ENCODE measurements at places on chromosomes 11 and 22. TPM values are rescaled to one million over a fixed set of nuclear protein-coding genes. Genes with fewer than 3 reads are reported as not detected.
A peak's percentile ranks its signal among the peaks of the same experiment; 100 is the strongest.

GRCh38 chr11:96330511-96330859 lies 12.5 kb downstream of the MAML2 start:
- no peak for DNase-seq
- H3K36me3 ChIP-seq, result peaks cover 7% of the 10 kb centered on the region
- H3K4me1 ChIP-seq, result peaks cover 29% of the 10 kb centered on the region
- no peak overlapping the region for H3K27ac ChIP-seq
- no peaks in the 10 kb centered on the region for H3K27me3 ChIP-seq

DNA sequence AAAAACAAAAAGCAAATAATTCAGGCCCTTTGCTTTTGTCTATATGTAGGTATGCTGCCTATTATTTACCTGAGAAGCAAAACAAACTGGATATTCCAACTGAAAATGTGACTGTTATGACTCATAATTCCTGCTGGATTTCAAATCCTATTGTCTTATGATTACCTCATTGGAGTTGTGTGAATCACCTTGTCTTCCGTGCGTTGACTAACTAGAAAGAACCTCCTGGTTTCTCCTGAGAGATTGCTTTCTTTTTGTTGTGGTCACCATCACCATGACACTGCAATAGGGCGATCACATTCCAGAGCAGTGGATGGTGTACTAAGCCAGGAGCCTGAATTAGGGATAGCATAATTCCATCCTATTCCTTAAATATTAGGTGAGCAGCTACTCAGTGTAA lies 23.0 kb upstream of the EXPH5 start:
- H3K27ac ChIP-seq, result no peak overlapping the region
- no peaks in the 10 kb centered on the region for H3K4me1 ChIP-seq
- H3K27me3 ChIP-seq, result no peaks in the 10 kb centered on the region
- no peak for DNase-seq
- H3K36me3 ChIP-seq, result no peaks in the 10 kb centered on the region
- no peak overlapping the region for H3K4me3 ChIP-seq

DNA sequence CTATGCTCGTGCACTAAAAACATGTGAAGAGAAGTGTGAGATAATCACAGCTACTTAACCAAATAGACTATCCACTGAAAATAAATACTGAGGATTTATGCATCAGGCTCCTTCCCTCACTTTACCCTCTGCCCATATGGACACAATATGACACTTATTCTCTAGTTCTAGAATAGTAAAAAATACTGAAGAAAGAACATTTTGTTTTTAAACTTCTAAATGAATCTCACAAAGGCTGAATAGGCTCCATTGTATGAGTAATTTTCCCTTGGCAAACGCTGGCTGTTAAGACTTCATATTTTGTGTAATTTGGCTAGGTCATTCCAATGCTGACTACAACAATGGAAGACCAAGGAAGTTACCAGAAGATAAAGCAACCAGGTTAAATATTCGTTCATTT lies 9.9 kb downstream of the HPS5 start:
- no peak overlapping the region for H3K27ac ChIP-seq
- peaks cover 2% of the 10 kb centered on the region for H3K4me1 ChIP-seq
- no peak for DNase-seq
- peaks cover 7% of the 10 kb centered on the region for H3K36me3 ChIP-seq

Gene FAT3
- total RNA-seq, result 16.4 TPM

DNA sequence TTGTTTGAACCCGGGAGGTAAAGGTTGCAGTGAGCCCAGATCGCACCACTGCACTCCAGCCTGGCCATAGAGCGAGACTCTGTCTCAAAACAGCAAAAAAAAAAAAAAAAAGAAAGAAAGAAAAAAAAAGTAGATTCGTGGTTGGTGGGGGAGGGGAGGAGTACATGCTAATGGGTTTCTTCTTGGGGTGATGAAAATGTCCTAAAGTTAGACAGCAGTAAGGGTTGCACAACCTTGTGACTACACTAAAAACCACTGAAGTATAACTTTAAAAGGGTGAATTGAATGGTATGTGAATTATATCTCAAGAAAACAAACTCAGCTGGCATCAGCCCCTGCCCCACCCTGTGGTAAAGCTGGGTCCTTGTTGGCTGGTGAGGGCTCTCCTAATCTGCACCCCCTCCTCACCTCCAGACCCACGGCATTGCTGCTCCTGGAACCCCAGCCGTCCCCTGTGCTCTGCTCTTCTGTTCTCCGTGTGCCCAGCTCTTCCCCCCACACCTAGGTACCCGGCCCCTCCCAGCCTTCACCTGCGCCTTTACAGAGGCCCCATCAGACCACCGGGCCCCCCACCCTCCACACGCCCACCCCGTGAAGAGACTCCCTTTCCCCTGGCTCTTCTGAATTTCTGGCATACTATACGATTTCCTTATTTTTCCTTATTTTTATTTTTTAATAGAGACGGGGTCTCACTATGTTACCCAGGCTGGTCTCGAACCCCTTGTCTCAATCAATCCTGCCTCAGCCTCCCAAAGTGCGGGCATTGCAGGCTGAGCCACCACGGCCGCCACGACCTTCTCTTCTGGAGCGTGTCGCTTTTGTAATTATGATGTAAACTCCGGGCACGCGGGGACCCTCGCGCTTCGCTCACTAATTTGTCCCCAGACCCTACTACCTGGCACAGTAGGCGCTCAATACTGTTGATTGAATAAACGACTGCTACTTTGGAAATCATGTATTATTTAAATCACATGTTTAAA lies 924 bp upstream of the FADD start:
- peaks cover 2% of the 10 kb centered on the region for H3K27me3 ChIP-seq
- peak overlapping the region; percentile 92 for H3K27ac ChIP-seq
- peaks cover 3% of the 10 kb centered on the region for H3K36me3 ChIP-seq
- H3K4me3 ChIP-seq, result peak overlapping the region; percentile 80

GRCh38 chr11:86760577-86760976 lies 39.8 kb upstream of the PRSS23 start:
- no peak for DNase-seq
- H3K27me3 ChIP-seq, result no peaks in the 10 kb centered on the region
- no peak overlapping the region for H3K27ac ChIP-seq
- no peak overlapping the region for H3K4me3 ChIP-seq
- H3K4me1 ChIP-seq, result no peaks in the 10 kb centered on the region

DNA sequence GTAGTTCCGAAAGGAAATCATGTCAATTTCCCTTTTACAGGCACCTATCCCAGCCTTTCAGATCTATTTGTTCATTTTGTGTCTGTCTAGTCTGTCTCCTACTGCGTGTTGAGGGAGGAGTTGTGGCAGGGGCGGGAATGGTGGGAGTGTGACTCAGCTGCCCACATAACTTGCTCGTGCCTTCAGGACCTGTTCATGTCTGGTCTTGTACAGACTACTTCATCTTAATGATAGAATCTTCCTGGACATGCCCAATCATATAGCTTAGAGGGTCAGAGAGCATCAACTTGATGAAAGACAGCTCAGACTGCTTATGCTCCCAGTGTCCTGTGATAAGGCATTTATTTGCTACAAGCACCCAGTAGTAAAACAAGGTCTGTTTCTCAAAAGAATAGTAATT lies 61.0 kb upstream of the BIRC3 start:
- no peak overlapping the region for H3K27ac ChIP-seq
- no peaks in the 10 kb centered on the region for H3K36me3 ChIP-seq
- H3K27me3 ChIP-seq, result no peaks in the 10 kb centered on the region
- peaks cover 19% of the 10 kb centered on the region for H3K4me1 ChIP-seq
- no peak for DNase-seq

Gene APLNR
- not detected for total RNA-seq

- DNase-seq, result no peak
- H3K4me3 ChIP-seq, result no peak overlapping the region
- peaks cover 31% of the 10 kb centered on the region for H3K27me3 ChIP-seq
- no peak overlapping the region for H3K27ac ChIP-seq
Measured at GRCh38 chr11:33835143-33835878, 56.6 kb downstream of the LMO2 start.

DNA sequence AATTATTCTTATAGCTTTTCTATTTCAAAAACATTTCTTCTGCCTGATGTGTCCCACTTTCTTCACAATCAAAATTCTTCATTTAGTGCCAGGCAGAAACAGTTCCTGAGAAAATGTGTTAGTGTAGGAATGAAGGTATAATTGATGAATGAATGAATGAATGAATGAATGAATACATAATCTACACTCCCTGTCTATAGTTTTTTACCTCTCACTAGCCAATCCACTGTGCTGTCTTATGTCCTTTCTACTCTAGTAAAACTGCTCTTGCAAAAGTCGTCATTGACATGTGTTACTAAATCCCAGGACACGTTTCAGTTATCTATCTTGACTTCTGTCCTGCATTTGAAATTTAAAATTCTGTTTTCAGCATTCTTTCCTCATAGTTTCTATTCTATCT lies 42.9 kb downstream of the CHORDC1 start:
- H3K36me3 ChIP-seq, result no peaks in the 10 kb centered on the region
- no peaks in the 10 kb centered on the region for H3K4me1 ChIP-seq
- no peaks in the 10 kb centered on the region for H3K27me3 ChIP-seq
- DNase-seq, result no peak

DNA sequence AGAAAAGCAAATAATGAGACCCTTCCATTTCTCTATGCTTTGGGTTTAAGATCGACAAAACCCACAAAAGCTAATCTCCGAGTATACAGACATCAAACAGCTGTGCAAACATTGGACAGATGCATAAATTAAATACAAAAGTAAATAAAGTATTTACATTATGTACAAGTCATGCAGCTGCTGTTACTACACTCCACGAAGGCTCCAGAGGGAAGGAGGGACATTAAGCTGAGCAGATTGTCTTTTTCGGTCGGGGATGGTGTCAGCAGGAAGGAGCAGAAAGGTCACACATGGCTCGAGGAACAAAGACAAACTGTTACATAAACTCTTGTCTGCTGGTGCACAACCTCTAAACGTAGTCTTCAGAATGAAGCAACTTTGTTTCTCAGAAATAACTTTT lies 88.8 kb upstream of the BARX2 start:
- DNase-seq, result no peak
- peaks cover 69% of the 10 kb centered on the region for H3K4me1 ChIP-seq
- H3K27ac ChIP-seq, result peak overlapping the region; percentile 27
- no peak overlapping the region for H3K4me3 ChIP-seq
- H3K27me3 ChIP-seq, result peaks cover 3% of the 10 kb centered on the region

GRCh38 chr11:35035894-35036408 lies 103.0 kb upstream of the CD44 start:
- no peaks in the 10 kb centered on the region for H3K36me3 ChIP-seq
- H3K4me1 ChIP-seq, result no peaks in the 10 kb centered on the region
- H3K27ac ChIP-seq, result no peak overlapping the region
- no peak for DNase-seq

DNA sequence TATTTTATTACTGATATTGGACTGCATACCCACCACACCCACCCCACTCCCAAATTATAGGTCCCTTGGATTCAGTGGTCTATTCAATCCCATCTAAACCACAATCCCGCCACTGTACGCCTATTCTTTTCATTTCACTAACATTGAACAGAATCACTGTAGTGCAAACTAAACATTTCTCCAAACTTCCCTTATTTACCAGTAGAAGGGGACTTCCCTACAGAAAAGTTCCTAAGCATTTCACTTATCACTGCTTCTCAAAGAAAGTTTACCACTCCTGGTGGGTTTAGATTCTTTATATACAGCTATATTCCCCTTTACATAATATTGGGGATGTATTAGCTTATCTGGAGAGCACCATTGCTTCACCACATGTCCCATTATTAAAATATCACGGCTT lies 29.3 kb downstream of the OR8B12 start:
- H3K27me3 ChIP-seq, result peaks cover 30% of the 10 kb centered on the region
- no peak overlapping the region for H3K27ac ChIP-seq
- no peaks in the 10 kb centered on the region for H3K4me1 ChIP-seq
- H3K36me3 ChIP-seq, result no peaks in the 10 kb centered on the region

- no peak overlapping the region for H3K27ac ChIP-seq
- no peak overlapping the region for H3K4me3 ChIP-seq
- H3K36me3 ChIP-seq, result no peaks in the 10 kb centered on the region
- H3K27me3 ChIP-seq, result peaks cover 8% of the 10 kb centered on the region
- no peaks in the 10 kb centered on the region for H3K4me1 ChIP-seq
Measured at GRCh38 chr11:130694488-130695045, 221.7 kb downstream of the SNX19 start.

Gene NADSYN1
- 72.0 TPM for total RNA-seq

DNA sequence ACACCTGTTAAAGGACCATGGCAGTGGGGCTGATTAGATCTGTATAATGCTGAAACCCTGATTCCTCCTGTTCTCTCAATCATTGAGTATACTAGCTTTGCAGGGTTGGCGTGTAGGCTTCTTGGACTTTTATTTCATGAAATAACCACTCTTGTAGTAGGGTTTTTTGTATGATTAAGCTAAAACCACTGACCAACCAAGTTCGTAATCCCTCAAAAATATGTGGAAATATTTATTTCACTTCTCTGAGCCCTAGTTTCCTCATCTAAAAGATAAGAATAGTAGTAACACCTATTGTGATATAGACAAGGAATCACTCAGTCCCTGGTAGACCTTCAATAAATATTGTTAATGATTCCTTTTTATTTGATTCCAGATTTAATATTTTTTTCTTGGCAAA lies 4.2 kb downstream of the API5 start:
- H3K36me3 ChIP-seq, result peaks cover 4% of the 10 kb centered on the region
- DNase-seq, result no peak
- no peak overlapping the region for H3K27ac ChIP-seq
- no peak overlapping the region for H3K4me3 ChIP-seq
- H3K27me3 ChIP-seq, result no peaks in the 10 kb centered on the region
- peaks cover 19% of the 10 kb centered on the region for H3K4me1 ChIP-seq

Gene CHST1
- total RNA-seq, result 0.31 TPM

Gene WNT7B
- 4.3 TPM for total RNA-seq

Gene ANKK1
- total RNA-seq, result 0.41 TPM

Gene NNMT
- 2.4 TPM for total RNA-seq

- H3K27me3 ChIP-seq, result no peaks in the 10 kb centered on the region
- peak overlapping the region; percentile 94 for H3K27ac ChIP-seq
- no peak for DNase-seq
- no peaks in the 10 kb centered on the region for H3K36me3 ChIP-seq
- H3K4me1 ChIP-seq, result peaks cover 7% of the 10 kb centered on the region
Measured at GRCh38 chr22:29883775-29884097, 762 bp downstream of the MTMR3 start.

- peak overlapping the region; percentile 82 for H3K27ac ChIP-seq
- no peaks in the 10 kb centered on the region for H3K36me3 ChIP-seq
- peaks cover 26% of the 10 kb centered on the region for H3K4me1 ChIP-seq
- H3K4me3 ChIP-seq, result no peak overlapping the region
Measured at GRCh38 chr11:59427068-59427382, 812 bp upstream of the OR5A2 start.

Gene FGF4
- total RNA-seq, result not detected

DNA sequence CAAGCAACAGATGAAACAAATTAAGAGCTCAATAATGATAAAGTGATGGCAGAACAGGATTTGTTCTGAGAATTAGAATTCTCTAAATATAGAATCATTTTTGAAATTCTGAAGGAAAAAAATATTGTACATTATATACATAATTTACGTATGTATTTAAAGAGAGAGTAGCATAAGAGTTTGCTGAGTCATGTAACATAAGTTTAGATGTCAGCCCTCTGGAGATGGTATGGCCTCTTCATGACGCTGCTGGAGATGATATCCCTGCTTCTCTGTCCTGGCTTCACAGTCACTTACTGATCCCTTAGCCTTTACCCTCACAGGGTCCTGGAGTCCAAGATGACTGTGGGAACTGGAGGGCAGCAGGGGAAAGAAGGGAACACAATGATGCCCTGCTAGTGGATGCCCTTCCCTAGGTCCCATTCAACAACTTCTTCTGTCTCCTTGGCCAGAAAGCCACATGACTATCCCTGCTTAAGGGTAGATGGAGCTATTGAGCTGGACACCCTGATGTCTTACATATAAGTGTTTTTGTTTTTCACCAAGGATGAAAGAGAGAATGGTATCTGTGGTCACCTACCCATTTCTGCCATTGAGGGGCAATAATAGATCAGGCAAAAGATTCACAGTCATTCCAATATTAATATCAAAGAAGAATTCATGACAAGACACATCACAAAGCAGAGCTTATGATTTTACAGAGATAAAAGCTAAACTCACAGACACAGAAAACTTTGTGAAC lies 753.1 kb downstream of the TBC1D22A start:
- H3K36me3 ChIP-seq, result peaks cover 4% of the 10 kb centered on the region
- H3K27ac ChIP-seq, result no peak overlapping the region
- no peak overlapping the region for H3K4me3 ChIP-seq
- H3K4me1 ChIP-seq, result no peaks in the 10 kb centered on the region
